ENCODE measurements at places on chromosomes 13 and 19.

DNA sequence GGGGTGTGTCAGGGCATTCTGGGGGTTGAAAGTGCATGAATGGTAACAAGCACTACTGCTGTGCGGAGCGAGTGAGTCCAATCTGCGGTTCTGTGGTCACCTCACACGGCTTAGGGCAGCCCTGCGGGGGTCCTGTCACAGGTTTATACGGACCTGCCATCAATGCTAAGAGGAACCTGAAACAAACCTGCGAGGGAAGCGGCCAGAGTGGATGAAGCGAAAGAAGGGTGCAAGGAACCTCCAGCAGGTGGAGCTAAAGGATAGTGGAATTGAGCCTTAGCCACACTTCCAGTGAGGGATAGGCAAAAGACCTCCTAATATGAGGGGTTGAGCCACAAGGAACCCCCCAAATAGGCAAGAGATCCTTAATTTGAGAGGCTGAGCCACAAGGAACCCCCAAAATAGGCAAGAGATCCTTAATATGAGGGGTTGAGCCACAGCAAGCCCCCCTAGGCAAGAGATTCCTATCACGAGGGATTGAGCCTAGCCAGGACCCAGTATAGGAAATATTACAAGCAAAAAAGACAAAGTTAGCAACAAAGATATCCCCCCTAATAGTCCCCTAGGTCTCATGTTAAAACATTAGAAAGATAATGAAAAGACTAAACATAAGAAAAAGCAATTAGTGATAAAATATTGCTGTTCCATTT, 6.3 kb upstream of the ZNF69 start:
- peak; percentile 76 for DNase-seq

DNA sequence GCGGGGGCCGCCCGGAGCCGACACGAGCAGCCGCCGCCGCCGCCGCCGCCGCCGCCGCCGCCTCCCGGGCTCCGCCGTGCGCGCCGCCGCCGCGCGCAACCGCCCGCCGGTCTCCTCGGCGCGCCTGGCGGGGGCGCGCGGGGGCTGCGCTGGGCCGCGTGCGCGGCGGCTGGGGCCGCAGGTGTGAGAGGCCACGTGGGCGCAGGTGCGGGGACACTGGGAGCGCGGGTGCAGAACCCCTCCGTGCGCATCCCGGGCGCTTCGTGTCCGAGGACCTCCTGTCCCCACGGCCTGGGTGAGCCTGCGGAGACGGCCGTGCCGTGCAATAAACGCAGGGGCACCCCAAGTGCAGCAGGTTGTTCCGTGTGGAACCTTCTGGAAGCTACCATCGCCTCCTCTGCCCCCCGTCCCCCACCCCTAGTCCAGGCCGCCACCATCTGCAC, at the start of gene LINGO3:
TSS of gene LINGO3 (minus strand) at position 41 of the 443 bp plus-strand sequence. CDS start 16,378 bp downstream, outside the sequence.
- no peak for DNase-seq

- no peak for DNase-seq
Measured at GRCh38 chr19:54209811-54210494, 9.3 kb downstream of the RPS9 start.

- no peak for DNase-seq
Measured at GRCh38 chr13:81058916-81059290, 718.0 kb upstream of the SPRY2 start.

GRCh38 chr13:24207841-24208667, 47.5 kb downstream of the SPATA13 start:
- no peak for DNase-seq

DNA sequence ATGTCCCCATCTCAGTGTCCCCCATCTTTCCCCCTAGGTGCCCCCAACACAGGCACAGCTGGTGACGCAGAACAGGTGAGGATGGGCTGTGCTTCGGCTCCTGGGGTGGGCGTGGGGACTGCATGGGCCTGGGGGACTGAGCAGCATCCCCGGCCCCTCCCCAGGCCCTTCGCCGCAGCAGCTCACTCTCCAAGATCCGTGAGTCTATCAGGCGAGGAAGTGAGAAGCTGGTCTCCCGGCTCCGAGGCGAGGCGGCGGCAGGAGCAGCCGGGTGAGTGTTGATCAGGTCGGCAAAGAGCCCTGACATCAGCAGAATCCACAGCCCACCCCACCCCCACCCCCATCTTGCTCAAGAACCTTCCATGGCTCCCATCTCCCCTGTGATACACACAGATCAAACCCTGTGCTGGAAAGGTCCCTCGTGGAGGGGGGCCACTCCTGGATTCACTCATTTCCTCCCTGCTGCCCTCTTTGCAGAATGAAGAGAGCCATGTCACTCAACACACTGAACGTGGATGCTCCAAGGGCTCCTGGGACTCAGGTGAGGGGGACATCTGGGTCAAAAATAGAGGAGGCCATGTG, 10.0 kb downstream of the KLC3 start:
- DNase-seq = no peak

- peak; percentile 71 for DNase-seq
Measured at GRCh38 chr19:48614436-48615230, at the start of gene FAM83E. Gene FAM83E (minus strand): TSS chr19:48615076. CDS start chr19:48613372, 1,704 bp downstream.

- DNase-seq = no peak
Measured at GRCh38 chr19:53554804-53555203, 16.9 kb downstream of the ZNF331 start.

DNA sequence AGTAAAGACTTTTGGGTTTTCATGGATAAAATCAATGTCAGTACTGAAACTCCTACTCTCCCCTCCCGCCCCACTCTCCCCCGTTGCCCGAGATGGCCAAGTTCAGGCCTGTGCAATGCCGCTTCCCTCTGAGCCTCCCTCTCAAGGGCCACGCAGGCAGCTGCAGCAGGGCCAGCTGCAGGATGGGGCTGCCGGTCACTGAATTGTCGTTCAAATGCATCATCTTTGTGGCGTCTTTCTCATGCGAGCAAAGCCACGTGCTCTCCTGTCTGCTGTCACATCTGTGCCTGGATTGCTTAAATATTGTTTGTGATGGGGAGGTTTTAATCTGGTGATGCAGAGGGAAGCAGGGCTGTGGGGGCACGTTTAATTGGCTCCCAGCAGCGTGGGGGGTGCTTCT, 26.6 kb downstream of the SHISA2 start:
- DNase-seq = no peak

- DNase-seq = peak; percentile 68
Measured at GRCh38 chr19:7366701-7367420, 18.1 kb downstream of the ARHGEF18 start.

- no peak for DNase-seq
Measured at GRCh38 chr19:58009301-58009665, 6.7 kb upstream of the ZNF606 start.

DNA sequence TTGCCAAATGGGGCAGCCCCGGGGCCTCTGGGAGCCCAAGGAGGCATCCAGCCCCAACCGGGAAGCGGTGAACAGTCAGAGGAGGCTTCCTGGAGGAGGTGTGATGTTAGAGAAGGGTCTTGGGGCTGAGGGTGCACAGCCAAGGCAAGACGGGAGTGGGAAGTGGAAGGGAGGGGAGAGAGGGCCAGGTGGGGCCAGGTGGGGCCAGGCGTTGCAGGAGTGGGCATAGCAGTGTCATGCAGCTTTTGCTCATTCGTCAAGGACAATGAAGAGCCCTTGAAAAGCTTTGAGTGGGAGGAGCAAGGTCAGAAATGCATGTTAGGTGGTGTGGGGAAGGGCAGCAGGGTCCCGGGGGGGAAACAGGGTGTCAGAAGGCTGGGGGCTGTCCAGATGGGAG, 1.8 kb downstream of the FBN3 start:
- no peak for DNase-seq
